ENCODE measurements at places on chromosomes 1 and 21.

DNA sequence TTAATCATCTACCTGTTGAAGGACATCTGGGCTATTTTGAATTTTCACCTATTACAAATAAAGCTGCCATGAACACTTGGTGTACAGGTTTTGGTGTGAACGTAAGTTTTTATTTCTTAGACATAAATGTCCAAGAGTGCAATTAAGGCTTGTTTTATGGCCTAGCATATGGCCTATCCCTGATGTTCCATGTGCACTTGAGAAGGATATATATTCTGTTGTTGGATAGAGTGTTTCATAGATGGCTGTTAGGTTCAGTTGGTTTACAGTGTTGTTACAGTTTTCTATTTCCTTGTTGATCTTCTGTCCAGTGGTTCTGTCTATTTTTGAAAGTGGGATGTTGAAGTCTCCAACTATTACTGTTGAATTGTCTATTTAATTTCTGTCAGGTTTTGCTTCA is 61.2 kb upstream of the NFASC start:
- DNase-seq, result no peak

GRCh38 chr1:43545695-43546387 is 15.2 kb downstream of the PTPRF start:
- no peak for DNase-seq

DNA sequence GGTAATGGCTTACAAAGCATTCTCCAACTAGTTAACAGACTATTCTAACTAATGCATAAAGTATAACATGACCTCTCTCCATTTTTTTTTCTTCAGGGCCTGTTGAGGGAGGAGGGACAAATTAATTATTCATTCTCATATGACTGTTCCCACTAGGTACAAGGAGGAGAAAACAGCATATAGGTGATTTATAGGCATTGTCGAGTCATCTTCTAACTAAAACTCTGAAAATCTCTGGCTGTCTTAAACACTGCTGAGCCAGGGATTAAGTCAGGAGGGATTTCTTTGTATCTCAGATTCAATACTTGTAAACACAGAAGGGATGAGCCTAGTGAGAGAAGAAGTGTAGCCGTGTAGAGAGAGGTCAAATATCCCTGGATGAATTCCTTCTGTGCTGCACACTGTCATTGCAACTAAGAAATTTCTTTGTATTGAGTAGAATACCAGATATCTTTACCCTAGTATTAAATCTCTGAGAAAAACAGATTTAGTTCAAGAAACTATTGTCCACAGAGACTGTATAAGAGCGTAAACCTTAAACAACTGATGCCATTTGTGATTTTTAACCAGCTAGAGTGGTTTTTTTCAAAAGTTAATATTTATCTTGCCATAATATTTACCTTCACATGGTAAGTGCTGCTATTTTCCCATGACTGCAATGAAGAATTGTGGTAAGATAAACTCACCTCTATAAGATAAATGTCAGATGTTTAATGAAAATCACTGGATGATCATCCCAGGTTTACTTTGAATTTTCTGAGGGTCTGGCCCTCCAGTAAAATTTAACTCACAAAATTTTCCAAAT is 465.3 kb downstream of the RWDD3 start:
- no peak for DNase-seq

GRCh38 chr1:166975361-166976129 is at the start of gene ILDR2:
TSS of gene ILDR2 (minus strand) at chr1:166975540. CDS start at chr1:166975268, 272 bp downstream.
- DNase-seq, result peak; percentile 66

- DNase-seq, result no peak
These were observed 58.5 kb downstream of the WNT9A start for GRCh38 chr1:227889047-227889862.

- no peak for DNase-seq
These were observed 335.7 kb upstream of the GREM2 start for GRCh38 chr1:240947438-240948224.

- DNase-seq, result peak; percentile 43
These were observed 8.2 kb upstream of the DENND1B start for GRCh38 chr1:197783510-197783948.

DNA sequence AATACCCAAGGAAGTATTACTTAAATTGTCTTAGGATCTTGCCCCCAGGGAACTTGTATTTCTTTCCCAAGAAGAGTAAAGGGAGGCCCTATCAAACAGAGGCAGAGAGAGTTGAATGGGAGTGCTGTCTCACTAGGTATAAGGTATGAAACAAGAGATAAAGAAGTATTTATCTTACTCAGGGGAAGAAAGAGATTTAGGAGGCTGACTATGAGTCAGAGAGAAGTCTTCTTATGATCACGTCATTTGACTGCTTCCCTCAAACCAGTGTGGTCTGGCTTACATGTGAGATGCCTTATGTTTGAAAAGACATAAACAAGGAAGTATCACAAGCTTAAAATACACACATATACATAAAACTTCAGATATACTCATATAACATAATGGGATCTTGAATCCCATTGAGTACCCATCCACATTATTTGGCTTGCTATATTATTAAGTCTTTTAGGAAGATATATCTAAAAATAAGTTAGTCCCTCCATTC is 29.6 kb downstream of the DUSP10 start:
- peak; percentile 58 for DNase-seq

DNA sequence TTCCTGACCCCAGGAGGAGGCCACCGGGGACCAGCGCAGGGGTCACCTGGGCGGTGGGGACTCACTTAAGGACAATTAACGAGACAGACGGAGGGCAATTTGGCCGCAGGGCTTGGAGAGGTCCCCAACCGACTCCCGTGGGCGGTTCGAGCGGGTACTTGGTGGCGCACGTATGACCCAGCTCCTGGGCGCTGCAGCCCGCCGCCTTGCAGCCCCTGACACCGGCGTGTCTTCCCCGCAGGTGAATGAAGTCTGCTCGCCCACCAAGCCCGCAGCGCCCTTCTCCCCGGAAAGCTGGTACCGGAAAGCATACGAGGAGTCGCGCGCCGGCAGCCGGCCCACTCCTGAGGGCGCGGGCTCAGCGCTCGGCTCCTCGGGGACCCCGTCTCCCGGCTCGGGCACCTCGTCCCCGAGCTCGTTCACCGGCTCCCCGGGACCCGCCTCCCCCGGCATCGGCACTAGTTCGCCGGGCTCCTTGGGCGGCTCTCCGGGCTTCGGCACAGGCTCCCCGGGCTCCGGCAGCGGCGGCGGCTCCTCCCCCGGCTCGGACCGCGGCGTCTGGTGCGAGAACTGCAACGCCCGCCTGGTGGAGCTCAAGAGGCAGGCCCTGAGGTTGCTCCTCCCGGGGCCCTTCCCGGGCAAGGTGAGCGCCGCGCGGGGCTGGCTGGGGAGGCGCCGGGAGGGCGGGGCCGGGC is 1.4 kb downstream of the KIF26B start:
- peak; percentile 95 for DNase-seq

DNA sequence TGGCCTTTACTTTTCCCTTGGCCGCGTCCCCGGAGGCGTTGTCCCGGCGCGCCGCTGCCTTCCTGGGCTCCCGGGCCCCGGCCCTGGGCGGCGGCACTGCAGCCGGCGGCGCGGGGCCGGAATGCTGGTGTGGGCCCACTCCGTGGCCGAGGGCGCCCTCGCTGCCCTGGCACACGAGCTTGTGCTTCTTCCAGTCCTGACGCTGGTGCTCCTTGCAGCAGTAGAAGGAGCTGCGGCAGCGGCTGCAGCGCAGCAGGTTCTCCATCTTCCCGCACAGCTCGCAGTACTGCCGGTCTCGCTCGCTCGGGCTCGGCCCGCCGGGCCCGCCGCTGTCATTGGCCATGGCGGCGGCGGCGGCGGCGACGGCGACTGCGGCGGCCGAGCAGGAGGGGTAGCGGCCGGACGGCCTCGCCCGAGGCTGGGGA is 529 bp downstream of the EGLN1 start:
- DNase-seq, result peak; percentile 76

DNA sequence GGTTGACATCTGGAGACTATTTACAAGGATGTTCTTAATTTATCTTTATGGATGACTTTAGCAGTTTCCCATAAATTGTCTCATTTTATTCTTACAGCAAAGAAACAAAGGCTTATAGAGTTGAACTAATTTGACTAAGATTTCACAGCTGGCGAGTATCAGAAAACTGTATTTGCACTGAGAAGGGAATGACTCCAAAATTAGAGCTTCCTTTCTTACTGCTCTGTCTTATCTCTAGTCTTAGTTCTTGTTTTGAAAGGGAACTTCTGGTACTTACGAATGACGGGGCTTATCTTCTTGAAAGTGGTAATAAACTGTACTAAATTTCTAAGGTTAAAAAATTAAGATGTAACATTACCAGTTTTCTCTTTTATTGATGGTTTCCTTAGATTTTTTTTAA is 13.6 kb downstream of the CNST start:
- DNase-seq, result no peak

DNA sequence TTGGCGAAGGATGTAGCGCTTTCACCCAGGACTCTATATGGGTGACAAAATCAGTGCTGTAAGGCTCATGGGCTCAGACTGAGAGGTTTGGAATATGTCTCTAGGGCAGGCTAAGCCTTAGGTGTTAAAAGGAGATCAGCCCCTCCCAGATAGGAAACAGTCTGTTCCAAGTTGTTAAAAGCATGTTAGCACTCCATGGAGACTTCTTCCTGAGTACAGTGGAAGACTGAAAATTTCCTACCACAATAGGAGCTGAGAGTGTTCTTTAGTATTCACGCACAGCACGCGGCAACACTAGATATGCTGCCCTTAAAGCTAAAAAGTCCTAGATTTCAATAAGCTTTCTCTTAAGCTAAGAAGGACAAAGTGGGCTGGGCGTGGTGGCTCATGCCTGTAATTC is 122.1 kb downstream of the TRABD2B start:
- no peak for DNase-seq

DNA sequence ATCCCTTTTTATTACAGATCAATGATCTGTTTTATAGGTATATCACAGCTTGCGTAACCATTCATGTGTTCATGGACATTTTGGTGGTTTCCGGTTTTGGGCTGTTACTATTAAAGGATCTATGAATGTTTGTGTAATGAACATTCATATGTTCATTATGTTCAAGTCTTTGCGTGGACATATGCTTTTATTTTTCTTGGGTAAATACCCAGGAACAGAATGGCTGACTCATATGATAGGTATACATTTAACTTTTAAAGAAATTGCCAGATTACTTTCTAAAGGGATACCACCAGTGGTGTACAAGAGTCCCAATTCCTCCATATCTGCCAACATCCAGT is 73.7 kb downstream of the SPATA46 start:
- peak; percentile 70 for DNase-seq

GRCh38 chr21:43829575-43830119 is 35.4 kb upstream of the AGPAT3 start:
- no peak for DNase-seq

- DNase-seq, result no peak
These were observed 41.8 kb downstream of the IARS2 start for GRCh38 chr1:220135755-220136154.

- no peak for DNase-seq
These were observed 198.2 kb downstream of the CENPF start for GRCh38 chr1:214801191-214801590.

DNA sequence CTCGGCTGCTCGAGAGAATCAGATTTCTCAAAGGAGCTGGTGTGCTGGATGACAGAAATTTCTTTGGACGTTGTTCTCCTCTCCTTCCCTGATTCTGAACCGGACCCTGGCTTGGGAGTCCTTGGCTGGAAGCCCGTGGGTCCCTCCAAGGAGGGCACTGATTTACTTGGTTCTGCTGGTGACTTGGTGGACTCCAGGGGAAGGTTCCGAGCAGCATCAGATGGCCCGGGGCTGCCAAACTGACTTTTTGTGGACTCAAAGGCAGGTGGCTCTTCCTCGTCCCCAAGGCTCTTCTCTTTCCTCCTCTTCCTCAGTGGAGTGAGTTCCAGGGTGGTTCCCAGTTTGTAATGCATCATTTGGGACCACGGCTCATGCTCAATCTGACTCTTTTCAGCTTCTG is 97.9 kb upstream of the EDN2 start:
- DNase-seq, result no peak

- no peak for DNase-seq
These were observed 8.3 kb downstream of the XCL2 start for GRCh38 chr1:168535536-168535935.

- DNase-seq, result no peak
These were observed 21.6 kb upstream of the TRIM17 start for GRCh38 chr1:228438266-228438665.
